ENCODE measurements at places on chromosomes 1 and 21. TPM values are rescaled to one million over a fixed set of nuclear protein-coding genes. Genes with fewer than 3 reads are reported as not detected.

- no peak for DNase-seq
Observed at GRCh38 chr1:53868565-53868964, 21.0 kb downstream of the YIPF1 start.

DNA sequence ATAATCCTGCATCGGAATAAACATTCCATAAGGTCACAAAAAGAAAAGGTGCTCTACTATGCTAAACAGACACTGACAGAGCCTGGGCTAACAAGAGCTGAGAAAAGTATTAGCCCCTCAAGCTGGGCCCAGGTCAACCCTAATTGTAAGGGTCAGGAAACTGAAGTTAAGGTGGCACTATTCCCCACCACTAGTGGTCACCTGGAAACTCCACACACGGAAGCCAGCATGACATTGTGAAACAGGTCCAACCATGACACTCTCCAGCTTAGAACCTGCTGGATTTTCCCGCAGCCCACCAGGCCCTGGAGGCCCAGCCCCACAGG lies 1.2 kb downstream of the PTTG1IP start:
- no peak for DNase-seq

- DNase-seq: no peak
Observed at GRCh38 chr1:225458222-225458631, 30.4 kb upstream of the LBR start.

DNA sequence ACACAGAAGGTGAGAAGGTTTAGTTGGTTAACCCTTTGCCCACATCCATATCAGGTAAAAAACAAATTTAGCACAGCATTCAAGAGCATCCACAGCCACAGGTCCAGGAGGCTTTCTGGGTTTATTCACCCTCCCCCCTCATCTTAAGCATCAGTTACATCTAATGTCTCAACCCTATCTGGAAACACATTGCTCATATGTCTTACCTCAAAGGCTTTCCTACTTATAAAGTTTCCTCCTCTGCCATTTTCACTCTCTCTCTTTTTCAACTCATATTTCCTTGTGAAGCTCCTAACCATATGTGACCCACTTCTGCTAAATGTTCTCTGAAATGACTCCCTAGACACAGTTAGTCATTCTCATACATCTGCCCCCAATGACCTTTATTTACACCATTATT lies 47.9 kb upstream of the RUNX1 start:
- no peak for DNase-seq

The SLC35F3 gene
- total RNA-seq: not detected

The TIE1 gene
- not detected for total RNA-seq

The ZNF593OS gene
- 0.45 TPM for total RNA-seq

GRCh38 chr1:117392771-117393170 lies 25.5 kb downstream of the MAN1A2 start:
- DNase-seq: no peak

- no peak for DNase-seq
Observed at GRCh38 chr1:162942916-162943559, 82.1 kb upstream of the CCDC190 start.

The AKR7A3 gene
- 2.8 TPM for total RNA-seq

GRCh38 chr1:15418806-15419515 lies 9.3 kb downstream of the EFHD2 start:
- no peak for DNase-seq

Measured in Caco-2 (cell line).